ENCODE measurements at places on chromosomes 4 and X.

- DNase-seq, result no peak
These were observed 911.5 kb downstream of the GLUD2 start for GRCh38 chrX:121958886-121959285.

GRCh38 chr4:66225539-66225938 lies 555.2 kb upstream of the EPHA5 start:
- no peak for DNase-seq

DNA sequence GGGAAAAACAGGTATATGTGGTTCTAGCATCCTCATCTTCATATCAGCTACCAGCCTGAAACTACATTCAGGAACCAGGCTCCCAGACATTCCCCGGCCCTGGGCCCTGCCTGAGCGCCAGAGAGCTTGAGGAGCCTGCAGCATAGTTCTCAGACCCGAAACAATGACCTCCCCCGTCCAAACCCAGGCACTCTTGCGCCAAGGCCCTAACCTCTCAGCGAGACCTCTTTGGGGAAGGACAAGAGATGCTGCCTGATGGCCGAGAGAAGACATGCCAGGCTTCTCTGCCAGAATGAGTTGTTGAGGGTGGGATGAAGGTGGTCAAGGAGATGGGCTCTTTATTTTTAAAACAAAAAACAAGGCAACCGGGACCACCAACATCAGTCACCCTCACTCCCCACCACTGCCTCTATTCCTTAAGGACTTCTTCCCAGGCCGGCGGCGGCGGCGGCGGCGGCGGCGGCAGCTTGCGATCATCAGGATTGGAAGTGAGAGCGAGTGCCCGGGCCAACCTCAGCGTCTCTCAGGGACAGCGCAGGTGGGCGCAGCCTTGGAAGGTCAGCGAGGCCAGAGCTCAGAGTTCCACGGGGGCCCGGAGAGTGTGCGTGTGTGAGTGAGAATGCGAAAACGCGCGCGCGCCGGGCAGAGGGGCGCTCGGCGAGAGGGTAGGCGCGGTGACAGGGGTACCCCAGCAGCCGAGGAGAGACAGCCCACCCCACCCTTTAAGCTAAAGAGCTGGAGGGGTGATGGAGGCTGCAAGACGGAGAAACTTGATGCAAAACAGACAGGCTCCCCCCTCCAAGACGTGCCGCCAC lies 601 bp downstream of the INPP4B start:
- peak; percentile 27 for DNase-seq

DNA sequence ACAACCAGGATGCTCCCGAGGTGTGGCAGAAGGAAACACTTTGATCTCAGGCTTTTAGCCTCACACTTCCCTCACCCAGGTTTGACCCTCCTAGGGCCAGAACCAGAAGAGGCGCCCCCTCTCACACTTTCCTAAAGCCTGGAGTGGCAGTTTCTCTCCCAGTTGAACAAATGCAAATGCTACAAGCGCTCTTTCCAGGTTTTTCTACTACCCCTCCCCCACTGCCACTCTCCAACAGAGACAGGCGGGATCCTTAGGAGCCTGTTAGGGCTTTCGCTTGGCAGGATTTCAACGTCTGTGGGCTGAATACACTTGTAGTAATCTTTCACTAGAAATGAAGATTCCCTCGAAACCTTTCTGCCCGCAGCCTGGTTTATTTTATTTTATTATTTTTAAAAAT lies 2.4 kb downstream of the TSC22D3 start:
- no peak for DNase-seq

GRCh38 chrX:18042776-18043175 lies 177.9 kb downstream of the BEND2 start:
- DNase-seq, result no peak

GRCh38 chr4:54144661-54145171 lies 44.8 kb downstream of the GSX2 start:
- DNase-seq, result no peak

GRCh38 chrX:149313871-149314371 lies 191.2 kb downstream of the IDS start:
- DNase-seq, result no peak

- DNase-seq, result no peak
These were observed 10.4 kb downstream of the MID1IP1 start for GRCh38 chrX:38811515-38812243.

DNA sequence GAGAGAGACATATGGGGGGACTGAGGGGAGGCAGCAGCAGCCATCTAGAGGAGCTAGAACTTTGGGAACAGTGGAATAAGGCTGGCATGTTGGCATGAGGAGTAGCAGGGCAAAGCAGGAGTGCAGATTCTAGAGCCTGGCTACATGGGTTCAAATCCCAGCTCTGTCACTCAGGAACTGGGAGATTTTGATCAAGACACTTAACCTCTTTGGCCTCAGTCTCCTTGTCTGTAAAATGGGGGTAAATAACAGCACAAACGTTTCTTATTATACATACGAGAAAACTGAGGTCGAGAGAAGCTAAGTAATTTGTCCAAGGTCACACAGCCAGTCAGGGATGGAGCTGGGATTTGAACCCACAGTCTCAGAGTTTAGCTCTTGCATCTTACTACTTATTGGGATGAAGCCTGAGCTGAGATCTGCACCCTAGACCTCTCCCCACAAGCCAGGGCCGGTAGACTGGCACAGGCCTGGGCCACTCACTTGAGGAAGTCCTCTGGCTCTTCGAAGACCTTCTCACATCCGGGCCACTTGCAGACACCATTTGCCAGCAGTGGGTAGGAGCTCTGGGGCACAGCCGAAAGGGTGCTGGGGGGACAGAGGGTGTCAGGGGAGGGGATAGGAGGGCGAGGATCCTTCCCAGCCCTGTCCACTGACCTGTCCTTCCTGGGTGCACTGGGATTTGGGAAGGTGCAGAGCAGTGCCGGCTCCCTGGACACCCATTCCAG lies 8.1 kb downstream of the FOXP3 start:
- no peak for DNase-seq

- no peak for DNase-seq
These were observed 152.0 kb upstream of the FTHL17 start for GRCh38 chrX:31223817-31224216.

DNA sequence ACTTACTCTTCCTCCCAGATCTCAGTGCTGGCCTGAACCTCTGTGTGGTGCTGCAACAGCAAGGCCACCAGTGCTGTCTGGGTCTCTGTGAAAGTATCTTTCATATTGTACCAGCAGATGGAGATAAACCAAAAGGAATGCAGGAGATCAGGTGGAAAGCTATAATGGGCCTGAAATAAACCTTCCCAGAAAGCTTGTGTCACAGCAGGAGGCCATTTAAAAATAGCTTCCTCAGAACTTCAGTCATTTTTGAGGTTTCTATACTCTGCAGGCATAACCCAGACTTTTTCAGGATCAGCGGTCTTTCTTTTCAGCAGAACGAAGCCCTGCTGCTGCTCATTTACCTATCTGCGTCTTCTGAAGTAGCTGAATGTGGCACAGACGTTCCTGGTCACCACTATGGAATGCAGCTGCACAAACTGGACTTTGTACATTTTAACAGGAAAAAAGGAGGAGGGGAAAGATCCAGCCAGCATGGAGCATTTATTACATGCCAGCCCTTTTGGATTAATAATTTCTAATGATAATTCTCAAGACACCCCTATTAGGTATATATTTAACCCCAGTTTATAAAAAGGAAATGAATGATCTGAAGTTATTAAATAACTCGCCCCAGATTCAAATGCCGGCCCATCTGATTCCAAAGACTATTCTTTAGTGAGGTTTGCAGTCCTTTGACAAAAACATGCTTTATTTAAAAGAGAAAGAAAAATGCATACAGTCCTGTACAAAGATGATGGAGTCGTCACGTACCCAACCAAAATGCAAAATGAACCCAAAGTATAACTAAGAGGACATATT lies 119.7 kb downstream of the NFKB1 start:
- peak; percentile 55 for DNase-seq

DNA sequence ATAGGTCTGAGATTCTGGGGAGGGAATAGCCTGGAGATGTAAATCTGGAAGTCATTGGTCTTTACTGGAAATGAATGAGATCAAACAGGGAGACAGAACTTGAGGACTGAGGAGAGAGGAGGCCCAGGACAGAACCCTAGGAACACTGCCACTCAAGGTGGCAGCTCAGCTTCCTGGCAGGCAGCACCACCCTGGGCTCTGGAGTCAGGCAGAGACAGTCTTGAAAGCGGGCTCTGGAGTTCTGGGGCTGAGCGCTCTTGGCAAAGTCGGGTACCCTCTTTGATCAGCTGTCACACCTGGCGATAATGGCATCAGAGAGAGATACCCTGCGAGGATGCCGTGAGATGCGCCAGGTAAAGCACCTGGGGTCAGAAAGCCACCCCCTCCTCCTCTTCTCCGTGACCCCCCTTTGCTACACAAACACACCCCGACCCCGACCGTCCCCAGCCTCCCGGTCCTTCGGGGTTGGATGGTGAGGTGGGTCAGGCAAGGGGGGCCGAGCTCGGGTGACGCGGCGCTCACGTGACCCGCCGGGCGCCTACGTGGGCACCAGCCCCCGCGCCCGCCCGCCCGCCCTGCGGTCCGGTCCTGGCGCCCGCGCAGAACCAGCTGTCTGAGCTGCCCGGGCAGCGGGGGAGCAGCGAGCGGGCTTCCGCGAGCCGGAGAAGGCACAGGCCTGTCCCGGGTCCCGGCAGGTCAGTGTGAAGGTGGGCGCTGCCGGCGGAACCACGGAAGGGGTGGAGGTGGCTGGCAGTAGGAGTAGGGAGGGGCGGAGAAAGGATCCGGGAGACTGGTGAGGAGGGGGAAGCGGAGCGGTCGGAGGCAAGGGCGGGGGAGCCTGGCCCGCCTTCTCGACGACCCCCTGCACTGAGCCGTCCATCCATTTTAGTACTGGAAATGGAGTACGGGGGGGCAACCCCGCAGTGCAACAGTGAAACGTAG lies at the start of gene TCEAL3:
Gene TCEAL3 (plus strand): TSS at position 600 of the 942 bp plus-strand sequence. CDS start 1,102 bp downstream, outside the sequence.
- DNase-seq, result peak; percentile 41

GRCh38 chrX:22559506-22559905 lies 286.8 kb downstream of the CBLL2 start:
- no peak for DNase-seq

- no peak for DNase-seq
These were observed 2.3 kb upstream of the AASDH start for GRCh38 chr4:56389558-56389957.

DNA sequence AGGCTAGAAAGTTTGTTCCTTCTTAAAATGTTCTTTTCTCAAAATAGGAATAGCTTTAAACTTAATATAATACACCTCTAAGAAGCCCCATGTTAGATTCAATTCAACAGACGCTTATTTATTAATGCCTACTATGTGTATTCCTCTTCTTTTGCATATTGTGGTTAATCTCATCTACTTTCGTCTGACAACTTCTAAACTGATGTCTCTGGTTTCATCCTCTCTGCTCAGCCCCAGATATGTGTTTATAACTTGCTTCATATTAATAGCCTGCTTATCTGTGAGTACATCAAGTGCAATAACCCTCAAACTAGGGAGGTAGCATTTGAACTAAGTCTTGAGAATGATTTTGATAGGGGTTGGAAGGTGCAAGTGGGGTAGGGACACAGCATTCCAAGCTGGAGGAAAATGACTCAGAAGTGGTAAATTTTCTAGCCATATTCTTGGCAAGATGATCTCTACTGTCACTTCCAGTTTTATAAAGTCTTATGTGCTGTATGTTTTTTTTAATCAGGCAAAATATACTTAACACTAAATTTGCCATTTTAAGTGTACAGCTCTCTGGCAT lies 37.0 kb downstream of the STK26 start:
- no peak for DNase-seq

- DNase-seq, result no peak
These were observed 736.9 kb upstream of the HS3ST1 start for GRCh38 chr4:12165616-12166015.

DNA sequence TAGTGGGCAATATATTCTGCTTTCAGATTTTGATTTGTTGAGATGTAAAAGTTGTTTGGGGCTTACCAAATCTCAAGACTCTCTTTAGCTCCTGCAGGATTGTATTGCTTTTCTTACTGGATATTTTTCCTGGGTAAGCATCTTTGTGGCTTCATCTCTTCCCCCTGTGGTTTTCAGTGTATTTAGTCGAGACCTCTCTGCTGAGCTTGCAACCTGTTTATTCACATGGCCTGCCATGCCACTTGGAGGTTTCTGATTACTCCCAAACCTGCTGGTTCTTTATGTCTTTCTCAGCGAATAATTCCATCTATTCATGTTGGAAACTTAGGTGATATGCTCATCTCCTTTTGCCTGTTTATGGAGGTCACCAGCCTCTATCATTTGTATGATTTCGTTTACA lies 10.9 kb downstream of the CCNG2 start:
- DNase-seq, result no peak

- DNase-seq, result no peak
These were observed 229.6 kb upstream of the DIAPH2 start for GRCh38 chrX:96455078-96455477.

DNA sequence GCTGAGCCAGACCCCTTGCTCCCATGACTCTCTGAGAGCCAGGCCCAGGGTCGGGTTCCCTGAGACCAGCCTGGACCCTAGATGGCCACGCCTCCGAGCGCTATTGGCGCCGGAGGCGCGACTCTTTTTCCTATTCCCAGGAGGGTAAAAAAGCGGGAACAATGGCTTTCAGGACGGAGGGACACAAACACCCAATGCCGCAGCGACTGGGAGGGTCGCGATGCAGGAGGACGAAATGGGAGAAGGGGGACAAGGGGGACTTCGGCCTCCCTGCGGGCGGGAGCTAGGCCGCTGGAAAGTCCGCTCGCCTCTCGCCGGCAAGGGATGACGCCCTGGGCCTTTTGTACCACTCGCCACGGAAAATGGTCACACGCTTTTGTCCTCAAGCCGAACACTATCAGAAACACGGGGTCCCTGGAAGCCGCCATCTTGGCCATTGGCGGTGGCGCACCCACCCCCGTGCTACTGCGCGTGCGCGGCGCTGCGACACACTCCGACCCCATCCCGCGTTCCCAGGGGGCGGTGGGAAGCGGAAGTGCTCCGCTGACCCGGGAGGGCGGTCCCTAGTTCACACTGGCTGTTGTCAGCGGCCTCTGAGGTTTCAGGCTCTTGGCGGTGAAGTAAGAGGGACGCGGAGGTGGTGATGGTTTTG lies 98.4 kb downstream of the ZNF674 start:
- DNase-seq, result peak; percentile 89

DNA sequence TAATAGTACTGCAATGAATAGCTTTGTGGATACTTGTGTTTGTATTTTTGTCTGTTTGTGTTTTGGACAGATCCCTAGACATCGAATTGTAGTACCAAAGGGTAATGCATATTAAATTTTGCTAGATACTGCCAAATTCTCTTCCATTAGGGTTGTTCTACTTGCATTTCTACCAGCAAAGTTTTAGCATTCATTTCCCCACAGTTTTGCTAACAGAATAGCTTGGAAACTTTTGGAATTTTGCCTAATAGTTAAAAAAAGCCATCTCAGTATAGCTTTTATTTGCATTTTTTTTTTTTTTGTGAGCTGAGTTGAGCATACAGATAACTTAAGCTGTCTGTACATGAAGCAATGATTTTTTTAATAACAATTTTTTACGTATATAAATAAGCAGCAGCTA lies 1084.9 kb downstream of the ADGRL3 start:
- DNase-seq, result no peak

- no peak for DNase-seq
These were observed 435.3 kb upstream of the FRG1 start for GRCh38 chr4:189505380-189505779.

DNA sequence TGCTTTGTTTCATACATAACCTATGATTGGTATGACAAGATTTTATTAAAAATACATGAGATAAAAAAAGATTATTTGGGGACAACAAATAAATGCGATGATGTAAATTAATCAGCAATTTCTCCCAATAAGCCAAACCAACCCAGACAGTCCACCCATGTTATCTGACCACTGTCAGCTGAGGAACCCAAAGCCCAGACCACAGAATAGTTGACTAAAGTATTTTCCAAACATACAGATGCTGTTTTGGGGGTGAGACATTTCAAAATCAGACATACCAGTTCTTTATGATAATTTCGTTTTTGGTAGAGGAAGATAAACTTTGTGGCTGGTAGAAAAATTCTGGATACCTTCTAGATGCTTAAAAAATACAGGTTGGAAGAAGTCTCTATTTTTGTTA lies 650.8 kb upstream of the FAM241A start:
- no peak for DNase-seq

Measured in Calu3 (cell line).